Natural killer cell (primary cell): ENCODE measurements at places on chromosomes 1 and 21. TPM values are rescaled to one million over a fixed set of nuclear protein-coding genes. Genes with fewer than 3 reads are reported as not detected.

DNA sequence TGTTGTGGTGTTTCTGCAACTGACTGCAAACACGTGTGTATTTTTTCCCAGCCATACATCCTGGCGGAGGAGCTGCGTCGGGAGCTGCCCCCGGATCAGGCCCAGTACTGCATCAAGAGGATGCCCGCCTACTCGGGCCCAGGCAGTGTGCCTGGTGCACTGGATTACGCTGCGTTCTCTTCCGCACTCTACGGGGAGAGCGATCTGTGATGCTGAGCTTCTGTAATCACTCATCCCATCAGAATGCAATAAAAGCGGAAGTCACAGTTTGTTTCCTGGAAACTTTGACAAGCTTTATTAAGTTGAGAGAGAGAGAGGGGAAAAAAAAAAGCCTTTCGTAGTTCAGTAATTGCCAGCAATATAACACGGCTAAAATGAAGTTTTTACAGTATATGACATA is 32.7 kb upstream of the MTR start:
- DNase-seq: no peak

- no peak for DNase-seq
These were observed 4.9 kb upstream of the SLX9 start for GRCh38 chr21:44934797-44935532.

- no peak for DNase-seq
These were observed 7.5 kb downstream of the GSTM3 start for GRCh38 chr1:109733236-109733870.

DNA sequence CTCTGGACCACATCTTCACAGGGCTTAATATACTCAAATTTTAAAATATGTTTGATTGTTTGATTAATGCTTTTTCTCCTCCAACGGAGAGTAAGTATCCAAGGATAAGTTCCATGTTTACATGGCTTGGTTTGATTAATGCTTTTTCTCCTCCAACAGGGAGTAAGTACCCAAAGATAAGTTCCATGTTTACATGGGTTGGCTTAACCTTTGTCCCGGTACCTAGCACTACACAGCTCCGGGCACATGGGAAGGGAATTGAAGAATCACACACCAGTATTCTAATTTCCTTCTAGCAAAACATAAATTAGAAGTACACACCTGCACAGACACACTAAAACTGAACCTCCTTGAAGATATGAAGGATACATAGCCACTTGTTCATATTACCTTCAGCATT is 77.5 kb downstream of the ARID4B start:
- no peak for DNase-seq

DNA sequence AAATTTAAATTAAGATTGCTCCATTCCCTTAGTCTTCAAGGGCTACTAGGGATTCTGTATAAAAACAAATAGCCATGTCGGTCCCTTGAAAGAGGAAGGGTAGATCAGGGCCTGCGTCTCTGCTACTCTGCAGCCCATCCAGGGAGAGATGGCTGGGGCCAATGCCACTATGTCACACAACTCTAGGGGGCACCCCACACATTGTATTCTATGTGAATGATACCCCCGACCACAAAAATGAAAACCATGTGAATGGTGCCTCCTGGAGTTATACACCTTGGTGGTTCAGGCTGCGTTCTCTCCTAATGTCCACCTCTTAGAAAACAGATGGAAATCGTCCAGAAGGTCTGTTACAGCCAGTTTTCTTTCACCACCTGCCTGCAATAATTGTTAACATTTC is 18.0 kb downstream of the PIK3C2B start:
- no peak for DNase-seq

DNA sequence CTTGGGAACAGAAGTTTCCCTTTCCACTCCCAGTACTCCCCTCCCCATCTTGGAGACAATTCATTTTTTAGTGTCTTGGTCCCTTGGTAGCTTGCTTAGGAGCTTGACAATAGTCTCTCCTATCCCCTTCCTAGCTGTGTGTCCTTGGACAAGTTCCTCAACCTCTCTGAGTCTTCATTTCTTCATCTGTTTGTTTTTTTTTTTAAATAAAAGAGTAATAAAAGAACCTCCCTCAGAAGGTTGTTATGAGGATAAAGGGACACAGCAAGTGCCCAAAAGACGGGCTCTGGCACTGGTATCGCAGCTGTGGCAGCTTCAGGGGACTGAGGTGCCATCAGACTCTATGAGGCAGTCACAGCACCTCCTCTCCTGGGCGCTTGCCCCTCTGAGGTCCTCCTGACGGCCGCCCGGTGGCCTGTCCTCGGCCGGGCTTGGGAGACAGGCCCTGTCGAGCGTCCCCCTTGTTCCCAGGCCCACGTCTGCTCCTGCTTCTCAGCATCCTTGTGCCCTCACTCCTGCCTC is 689.2 kb downstream of the MATN1 start:
- DNase-seq: no peak

- no peak for DNase-seq
These were observed 35.9 kb downstream of the COL18A1 start for GRCh38 chr21:45440736-45441350.

- no peak for DNase-seq
These were observed 232.1 kb upstream of the KAZN start for GRCh38 chr1:14366091-14367018.

DNA sequence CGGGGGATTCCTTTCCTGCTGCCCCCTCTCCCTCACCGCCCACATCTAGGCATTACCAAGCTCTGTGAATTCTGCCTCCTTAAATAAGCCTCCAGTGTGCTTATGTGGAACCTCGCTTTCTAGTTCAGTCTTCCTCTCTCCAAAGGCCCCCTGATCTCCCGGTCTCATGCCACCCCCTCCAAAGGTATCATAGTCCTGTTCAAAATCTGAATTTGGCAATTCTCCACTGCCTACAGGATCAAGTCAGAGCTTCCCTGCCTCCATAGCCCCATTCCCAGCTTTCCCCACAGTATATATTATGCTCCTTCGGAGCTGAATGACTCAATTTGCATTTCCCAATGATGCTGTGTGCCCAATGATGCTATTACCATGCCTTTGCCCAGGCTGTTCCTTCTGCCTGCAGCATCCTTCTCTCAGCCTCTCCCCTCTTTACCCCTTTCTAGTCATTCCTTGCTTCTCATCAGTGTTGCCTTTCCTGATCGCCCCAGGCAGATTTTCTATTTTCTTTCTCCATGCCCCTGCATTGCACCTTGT is 1.7 kb downstream of the AZIN2 start:
- no peak for DNase-seq

GRCh38 chr1:208577381-208577905 is 333.3 kb upstream of the PLXNA2 start:
- DNase-seq: no peak

HORMAD1 gene
- total RNA-seq: 0.57 TPM

ADGRL2 gene
- total RNA-seq: not detected

PALMD gene
- not detected for total RNA-seq

RERE gene
- 76.0 TPM for total RNA-seq

TRPM2 gene
- total RNA-seq: 70.5 TPM
